ENCODE measurements at places on chromosomes 12 and 14.

DNA sequence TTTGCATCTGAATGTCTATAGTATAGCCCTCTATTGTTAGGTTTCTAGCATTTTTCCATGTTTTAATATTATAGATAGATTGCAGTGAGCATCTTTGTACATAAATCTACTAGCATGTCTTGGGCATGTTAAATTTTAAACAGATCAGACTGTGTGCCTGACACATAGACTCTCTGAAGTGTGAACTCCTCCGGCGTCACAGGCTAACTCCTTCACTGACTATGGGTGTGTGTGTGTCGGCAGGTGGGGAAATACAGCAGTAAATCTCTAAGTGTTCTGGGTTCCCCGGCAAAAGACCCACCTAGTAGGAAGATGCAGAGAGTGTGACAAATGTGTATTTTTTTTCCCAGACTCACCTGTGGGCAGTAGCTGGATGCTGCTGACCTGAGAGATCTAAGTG lies 2.3 kb downstream of the VWF start:
- DNase-seq: no peak

GRCh38 chr14:21556378-21557083 lies 23.3 kb downstream of the OR10G3 start:
- DNase-seq: no peak

DNA sequence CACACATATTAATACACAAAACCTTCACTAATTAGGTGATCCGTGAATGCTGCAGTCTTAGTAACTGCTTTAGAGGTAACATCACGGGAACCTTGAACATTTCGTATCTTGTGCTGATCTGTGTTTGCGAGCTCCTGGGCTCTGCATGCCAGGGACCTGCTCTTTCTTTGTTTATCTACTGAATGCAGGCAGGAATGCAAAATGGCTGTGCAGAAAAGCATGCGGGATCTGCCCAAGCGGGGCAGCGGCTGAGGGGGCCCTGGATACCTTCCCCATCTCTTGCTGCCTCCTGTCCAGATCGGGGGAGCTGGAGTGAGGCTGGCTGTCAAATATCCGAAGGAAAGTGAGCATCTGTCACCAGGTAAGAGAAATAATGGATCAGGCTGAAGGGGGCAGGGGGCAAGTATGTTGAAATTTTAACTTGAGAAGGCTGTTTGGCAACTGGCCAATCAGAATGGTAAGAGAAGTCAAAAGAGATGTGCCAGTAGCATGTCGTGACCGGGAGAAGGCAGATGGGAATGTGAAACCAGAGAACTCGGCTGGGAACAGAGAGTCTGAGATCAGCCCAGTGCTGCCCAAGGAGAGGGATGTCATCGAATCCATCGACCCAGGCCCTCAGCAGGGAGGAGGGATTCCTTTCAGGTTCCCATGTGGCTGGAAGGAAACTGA lies 191.4 kb downstream of the TTC7B start:
- no peak for DNase-seq

DNA sequence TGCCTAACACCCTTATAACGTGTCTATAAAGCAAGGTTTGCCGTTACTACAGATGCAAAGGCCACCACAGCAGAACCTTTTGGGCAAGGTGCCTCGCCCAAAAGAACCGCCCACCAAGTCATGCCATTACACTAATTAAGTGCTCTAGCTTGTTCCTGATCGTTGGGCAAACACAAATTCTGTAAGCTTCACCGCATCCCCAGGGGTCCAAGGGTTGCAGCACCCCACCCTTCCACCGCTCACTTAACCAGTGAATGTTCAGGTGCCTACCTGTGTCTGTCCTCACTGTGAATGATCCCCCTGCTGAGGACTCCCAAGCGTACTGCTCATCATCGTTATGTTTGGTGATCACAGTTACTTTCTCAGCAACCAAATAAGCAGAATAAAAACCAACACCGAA lies 1.4 kb downstream of the HSP90AA1 start:
- no peak for DNase-seq

GRCh38 chr14:76514213-76514998 lies 138.5 kb downstream of the ESRRB start:
- DNase-seq: peak; percentile 26

DNA sequence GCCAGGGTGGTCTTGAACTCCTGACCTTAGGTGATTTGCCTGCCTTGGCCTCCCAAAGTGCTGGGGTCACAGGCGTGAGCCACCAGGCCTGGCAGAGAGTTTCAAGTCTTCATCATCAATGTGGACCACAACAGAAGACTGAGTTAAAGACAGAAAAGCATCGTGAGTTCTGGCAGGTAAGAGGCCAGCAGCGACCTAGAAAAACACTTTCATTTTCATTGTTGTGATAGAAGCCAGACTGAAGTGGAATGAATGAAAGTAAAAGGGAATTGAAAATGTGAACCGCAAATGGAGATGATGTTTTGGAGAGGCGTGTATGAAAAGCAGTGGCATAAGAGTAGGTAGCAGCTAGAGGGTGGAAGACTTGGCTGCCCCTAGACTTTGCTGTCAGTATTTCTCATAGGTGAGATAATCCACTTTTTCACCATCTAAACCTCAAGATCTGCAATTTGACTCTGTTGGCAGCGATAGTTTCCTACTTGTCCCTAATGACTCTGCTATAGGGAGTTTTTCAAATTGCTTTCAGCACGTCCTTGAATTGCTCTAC lies 47.1 kb upstream of the PLEKHA5 start:
- no peak for DNase-seq
